ENCODE measurements at places on chromosomes 4 and X. TPM values are rescaled to one million over a fixed set of nuclear protein-coding genes. Genes with fewer than 3 reads are reported as not detected.

Gene DGAT2L6
- not detected for total RNA-seq

DNA sequence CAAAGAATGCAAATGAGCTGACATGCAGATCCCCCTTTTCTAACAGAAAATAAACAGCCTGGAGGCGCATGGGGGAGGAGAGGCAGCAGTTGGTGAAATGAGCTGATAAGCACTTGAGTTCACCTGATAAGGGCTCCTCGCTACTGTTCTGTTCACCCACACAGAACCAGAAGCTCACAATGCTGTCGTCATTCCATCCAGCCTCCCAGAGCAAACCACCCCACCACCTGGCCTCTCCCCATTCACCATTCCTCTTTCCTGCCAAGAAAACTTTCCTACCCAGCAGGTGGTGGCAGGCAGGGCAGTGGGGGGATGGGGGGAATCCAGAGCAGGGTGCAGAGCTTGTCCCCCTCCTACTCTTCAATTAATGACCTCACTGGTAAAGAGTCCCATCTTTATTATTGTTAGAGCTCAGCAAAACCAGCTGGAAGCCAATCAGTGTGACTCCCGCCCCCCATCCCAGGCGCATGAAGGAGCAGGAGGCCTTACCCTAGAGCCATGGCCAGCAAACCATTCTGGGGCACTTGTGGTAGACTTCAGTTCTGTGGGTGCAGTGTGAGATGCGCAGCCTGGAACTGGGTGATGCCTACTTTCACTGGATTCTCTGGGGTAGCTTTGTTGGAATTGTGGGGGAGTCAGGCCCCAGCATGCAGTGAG is 350.3 kb downstream of the ZIC3 start:
- H3K27ac ChIP-seq = no peak overlapping the region
- no peaks in the 10 kb centered on the region for H3K27me3 ChIP-seq
- no peaks in the 10 kb centered on the region for H3K4me1 ChIP-seq

Gene HSFX2
- total RNA-seq = not detected

Gene CXorf65
- not detected for total RNA-seq

DNA sequence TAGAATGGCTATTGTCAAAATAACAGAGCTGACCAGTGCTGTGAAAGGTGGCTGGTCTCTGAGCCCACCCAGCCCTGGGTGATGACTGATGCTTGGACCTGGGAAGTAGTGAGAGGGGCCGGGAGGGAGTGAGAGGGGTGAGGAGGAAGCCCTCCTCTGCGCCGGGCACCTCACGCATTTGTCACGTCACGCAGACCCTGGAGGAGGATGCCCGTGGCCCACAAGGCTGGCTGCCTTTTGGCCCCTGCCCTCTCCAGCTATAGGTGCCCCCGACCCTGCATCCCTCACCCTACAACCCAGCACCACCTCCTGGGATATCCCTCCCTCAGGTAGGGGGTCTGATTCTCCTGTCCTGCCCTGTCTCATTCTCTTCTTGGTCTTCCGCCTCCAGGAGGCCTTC is 207.4 kb downstream of the AFAP1 start:
- peaks cover 5% of the 10 kb centered on the region for H3K27me3 ChIP-seq
- H3K36me3 ChIP-seq = no peaks in the 10 kb centered on the region
- DNase-seq = no peak
- no peaks in the 10 kb centered on the region for H3K4me1 ChIP-seq

Gene NPY2R
- total RNA-seq = not detected

Gene STIM2
- 30.5 TPM for total RNA-seq

DNA sequence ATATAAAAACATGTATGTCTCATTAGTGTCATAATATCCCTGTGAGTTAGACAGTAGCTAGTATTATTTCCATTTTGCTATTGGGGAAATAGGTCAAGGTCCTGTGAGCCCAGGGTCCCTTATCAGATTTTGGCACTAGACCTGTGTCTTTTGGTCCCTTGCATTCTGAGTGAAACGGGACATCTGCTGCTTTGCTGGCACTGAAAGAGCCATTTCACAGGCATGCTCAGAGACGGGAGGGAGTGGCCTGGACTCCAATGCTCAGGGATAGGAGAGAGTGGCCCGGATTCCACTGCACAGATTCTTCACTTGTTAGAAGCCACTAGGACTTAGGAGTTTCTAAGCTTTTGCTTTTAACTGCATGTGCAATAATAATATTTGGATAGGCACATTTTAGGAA is 177.2 kb downstream of the TSPAN5 start:
- no peak overlapping the region for H3K4me3 ChIP-seq
- H3K27me3 ChIP-seq = no peaks in the 10 kb centered on the region
- peaks cover 17% of the 10 kb centered on the region for H3K36me3 ChIP-seq
- H3K27ac ChIP-seq = no peak overlapping the region

Gene MOSPD2
- 11.5 TPM for total RNA-seq

Gene PASD1
- total RNA-seq = not detected

GRCh38 chrX:13816643-13817627 is at the start of gene GPM6B:
GPM6B (minus strand) TSS chrX:13817093; CDS start chrX:13816904, 189 bp downstream.
- no peaks in the 10 kb centered on the region for H3K27me3 ChIP-seq
- peaks cover 17% of the 10 kb centered on the region for H3K36me3 ChIP-seq
- H3K27ac ChIP-seq = peak within 1 kb of the TSS; percentile 91
- peaks cover 34% of the 10 kb centered on the region for H3K4me1 ChIP-seq
- DNase-seq = peak; percentile 8
- H3K4me3 ChIP-seq = peak within 1 kb of the TSS; percentile 84

GRCh38 chr4:169634975-169635374 is 14.6 kb downstream of the CLCN3 start:
- peaks cover 7% of the 10 kb centered on the region for H3K36me3 ChIP-seq
- no peak overlapping the region for H3K27ac ChIP-seq
- no peaks in the 10 kb centered on the region for H3K4me1 ChIP-seq
- no peak overlapping the region for H3K4me3 ChIP-seq

DNA sequence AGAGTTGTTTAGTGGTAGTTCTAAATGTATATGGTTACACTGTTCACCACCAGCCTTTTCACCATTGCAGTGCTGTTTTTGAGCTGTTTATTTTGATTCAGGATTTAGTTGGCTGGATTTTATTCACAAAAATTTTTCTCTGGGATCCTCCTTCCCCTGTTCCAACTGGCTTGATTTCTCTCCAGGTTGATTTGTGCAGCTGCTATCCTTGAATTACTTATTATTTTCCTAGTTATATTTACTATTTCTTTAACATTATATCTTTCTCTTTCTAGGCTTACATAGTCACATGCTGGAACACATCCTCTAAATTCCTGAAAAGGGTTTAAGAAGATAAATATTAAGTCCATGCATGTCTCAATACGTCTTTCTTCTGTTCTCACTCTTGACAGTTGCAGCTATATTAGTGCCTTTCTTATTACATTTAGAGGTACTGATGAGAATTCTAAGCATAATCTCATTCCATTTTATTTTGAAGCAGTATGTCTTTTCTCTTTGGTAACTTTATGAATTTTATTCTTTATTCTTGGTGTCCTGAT is 82.2 kb downstream of the SUPT20HL2 start:
- DNase-seq = no peak
- peaks cover 6% of the 10 kb centered on the region for H3K4me1 ChIP-seq
- H3K27ac ChIP-seq = no peak overlapping the region
- H3K36me3 ChIP-seq = peaks cover 5% of the 10 kb centered on the region
- H3K4me3 ChIP-seq = no peak overlapping the region
- no peaks in the 10 kb centered on the region for H3K27me3 ChIP-seq

GRCh38 chrX:41332408-41333002 is 1.5 kb upstream of the DDX3X start:
- no peak for DNase-seq
- peak overlapping the region; percentile 87 for H3K27ac ChIP-seq
- H3K27me3 ChIP-seq = peaks cover 26% of the 10 kb centered on the region

GRCh38 chr4:143372093-143372915 is 35.6 kb downstream of the GAB1 start:
- no peak overlapping the region for H3K4me3 ChIP-seq
- H3K27ac ChIP-seq = peak overlapping the region; percentile 55
- H3K4me1 ChIP-seq = peaks cover 14% of the 10 kb centered on the region

Gene HMGN5
- total RNA-seq = 5.0 TPM

- peaks cover 6% of the 10 kb centered on the region for H3K36me3 ChIP-seq
- peaks cover 44% of the 10 kb centered on the region for H3K4me1 ChIP-seq
These were observed 80.5 kb downstream of the NHSL2 start for GRCh38 chrX:71991164-71991563.

GRCh38 chrX:132967049-132967448 is 8.6 kb upstream of the HS6ST2 start:
- no peak overlapping the region for H3K4me3 ChIP-seq
- peak overlapping the region; percentile 47 for H3K27ac ChIP-seq
- no peaks in the 10 kb centered on the region for H3K36me3 ChIP-seq
- no peaks in the 10 kb centered on the region for H3K27me3 ChIP-seq

DNA sequence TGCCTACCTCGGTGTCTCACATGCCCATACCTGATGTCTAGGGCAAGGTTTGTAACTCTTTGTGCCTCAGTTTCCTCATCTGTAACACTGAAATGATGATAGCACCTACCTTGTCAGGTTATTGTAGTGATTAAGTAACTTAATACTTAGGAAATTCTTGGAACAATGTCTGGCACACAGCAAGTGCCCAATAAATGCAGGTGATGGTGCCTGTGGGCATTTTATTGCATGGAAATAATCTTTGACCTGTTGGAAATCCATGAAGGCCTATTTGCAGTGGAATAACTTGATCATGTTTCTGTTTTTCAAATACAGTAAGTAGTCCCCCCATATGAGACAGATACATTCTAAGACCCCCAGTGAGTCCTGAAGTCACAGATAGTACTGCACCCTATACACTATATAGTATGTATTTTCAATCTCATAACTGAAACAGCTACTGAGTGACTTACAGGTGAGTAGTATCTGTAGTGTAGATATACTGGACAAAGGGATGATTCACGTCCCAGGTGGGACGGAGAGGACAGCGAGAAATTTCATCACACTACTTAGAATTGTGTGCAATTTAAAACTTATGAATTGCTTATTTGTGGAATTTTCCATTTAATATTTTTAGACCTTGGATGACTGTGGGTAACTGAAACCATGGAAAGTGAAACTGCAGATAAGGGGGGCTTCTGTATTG is 42.1 kb downstream of the AFF1 start:
- no peak for DNase-seq
- peaks cover 13% of the 10 kb centered on the region for H3K4me1 ChIP-seq
- peaks cover under 1% of the 10 kb centered on the region for H3K36me3 ChIP-seq

Gene TMSB15A
- 233 TPM for total RNA-seq

GRCh38 chr4:141680060-141680459 is 43.7 kb downstream of the IL15 start:
- no peaks in the 10 kb centered on the region for H3K4me1 ChIP-seq
- H3K4me3 ChIP-seq = no peak overlapping the region
- no peaks in the 10 kb centered on the region for H3K27me3 ChIP-seq
- H3K27ac ChIP-seq = no peak overlapping the region

DNA sequence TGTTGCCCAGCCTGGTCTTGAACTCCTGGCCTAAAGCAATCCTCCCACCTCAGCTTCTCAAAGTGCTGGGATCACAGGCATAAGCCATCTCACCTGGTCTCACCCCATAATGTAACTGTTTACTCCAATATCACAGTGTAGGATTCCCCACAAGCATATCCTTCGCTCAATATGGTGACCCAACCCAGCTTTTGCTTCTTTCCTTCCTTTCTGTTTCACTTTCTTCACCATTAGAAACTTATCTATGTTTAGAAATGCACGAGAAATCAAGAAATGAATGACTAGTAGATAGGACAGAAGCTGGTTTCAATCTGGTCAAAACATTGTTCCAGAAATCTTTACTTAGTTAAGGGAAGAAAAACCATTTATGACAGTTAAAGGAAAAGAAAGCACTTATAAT is 18.9 kb downstream of the TSPAN5 start:
- no peak for DNase-seq
- no peak overlapping the region for H3K4me3 ChIP-seq
- H3K4me1 ChIP-seq = peaks cover 6% of the 10 kb centered on the region
- no peaks in the 10 kb centered on the region for H3K36me3 ChIP-seq
- no peaks in the 10 kb centered on the region for H3K27me3 ChIP-seq

Gene MTMR8
- 4.0 TPM for total RNA-seq

- no peaks in the 10 kb centered on the region for H3K4me1 ChIP-seq
- no peak overlapping the region for H3K4me3 ChIP-seq
- H3K27me3 ChIP-seq = peaks cover 19% of the 10 kb centered on the region
These were observed 12.2 kb upstream of the EXOSC9 start for GRCh38 chr4:121788896-121789295.

DNA sequence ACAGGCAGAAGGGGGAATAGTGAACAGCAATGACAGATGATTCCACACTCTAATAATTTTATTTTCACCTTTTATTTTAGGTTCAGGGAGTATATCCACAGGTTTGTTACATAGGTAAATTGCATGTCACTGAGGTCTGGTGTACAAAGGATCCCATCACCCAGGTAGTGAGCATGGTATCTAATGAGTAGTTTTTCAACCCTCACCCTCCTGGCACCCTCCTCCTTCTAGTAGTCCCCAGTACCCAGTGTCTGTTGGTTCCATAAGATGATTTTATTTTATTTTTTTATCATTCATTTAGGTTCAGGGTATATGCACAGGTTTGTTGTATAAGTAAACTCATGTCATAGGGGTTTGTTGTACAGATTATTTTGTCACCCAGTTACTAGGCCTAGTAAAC is 58.6 kb upstream of the UGT8 start:
- no peak for DNase-seq
- no peak overlapping the region for H3K27ac ChIP-seq
- H3K36me3 ChIP-seq = no peaks in the 10 kb centered on the region

Gene FAM9C
- total RNA-seq = 0.25 TPM

DNA sequence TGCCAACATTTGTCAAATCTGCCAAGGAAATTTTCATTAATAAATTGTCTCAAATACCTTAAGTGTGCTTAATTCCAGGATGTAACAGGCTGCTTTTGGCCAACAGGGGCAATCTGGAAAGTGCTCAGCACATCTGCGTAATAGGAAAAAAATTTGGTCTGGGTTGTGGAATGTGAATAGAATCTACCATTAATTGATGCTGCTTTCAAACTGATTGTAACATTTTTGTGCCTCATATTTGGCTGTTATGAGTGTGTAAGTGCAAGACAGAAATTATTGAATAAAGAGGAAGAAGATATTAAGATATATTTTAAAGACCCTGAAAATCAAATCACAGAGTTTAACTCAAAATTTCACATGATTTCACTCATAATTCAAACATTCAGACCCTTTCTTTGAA is 41.1 kb downstream of the REELD1 start:
- H3K27ac ChIP-seq = no peak overlapping the region
- DNase-seq = no peak
- H3K4me3 ChIP-seq = no peak overlapping the region

DNA sequence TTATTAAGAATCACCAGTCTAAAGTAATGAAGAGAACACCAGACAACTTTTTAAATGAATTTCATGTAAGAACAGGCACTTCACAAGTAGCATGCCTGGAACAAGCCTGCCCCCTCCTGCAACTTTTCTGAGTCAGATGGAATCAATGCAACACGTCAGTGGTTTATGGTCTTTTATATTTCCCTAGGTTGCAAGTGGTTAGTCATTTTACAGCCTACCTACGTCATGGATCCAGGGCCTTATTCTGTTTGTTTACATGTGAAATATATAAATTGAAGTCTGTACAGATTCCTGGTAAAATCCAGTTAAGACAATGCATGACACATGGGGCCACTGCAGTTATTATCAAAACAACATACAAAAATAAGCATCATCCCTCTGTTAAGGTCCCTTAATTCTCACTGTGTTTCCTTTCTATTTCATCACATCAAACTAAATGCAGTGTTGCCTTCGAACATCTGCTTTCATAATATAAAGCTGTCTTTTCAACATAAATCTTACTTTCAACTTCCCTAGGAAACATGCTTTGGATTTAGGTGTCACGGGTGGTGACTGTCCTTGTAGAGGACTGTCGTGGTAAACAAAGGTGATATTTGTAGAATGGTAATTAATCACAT is 309.3 kb downstream of the FRMPD4 start:
- H3K27ac ChIP-seq = no peak overlapping the region
- peaks cover 2% of the 10 kb centered on the region for H3K27me3 ChIP-seq
- no peak overlapping the region for H3K4me3 ChIP-seq
- H3K4me1 ChIP-seq = no peaks in the 10 kb centered on the region
- no peaks in the 10 kb centered on the region for H3K36me3 ChIP-seq

Data from neural crest cell (in vitro differentiated cells).